GOT3 (cell line): ENCODE measurements at places on chromosomes 6 and 20.
A peak's percentile ranks its signal among the peaks of the same experiment; 100 is the strongest.

GRCh38 chr20:3972161-3972560, 43.2 kb downstream of the RNF24 start:
- no peak for DNase-seq

DNA sequence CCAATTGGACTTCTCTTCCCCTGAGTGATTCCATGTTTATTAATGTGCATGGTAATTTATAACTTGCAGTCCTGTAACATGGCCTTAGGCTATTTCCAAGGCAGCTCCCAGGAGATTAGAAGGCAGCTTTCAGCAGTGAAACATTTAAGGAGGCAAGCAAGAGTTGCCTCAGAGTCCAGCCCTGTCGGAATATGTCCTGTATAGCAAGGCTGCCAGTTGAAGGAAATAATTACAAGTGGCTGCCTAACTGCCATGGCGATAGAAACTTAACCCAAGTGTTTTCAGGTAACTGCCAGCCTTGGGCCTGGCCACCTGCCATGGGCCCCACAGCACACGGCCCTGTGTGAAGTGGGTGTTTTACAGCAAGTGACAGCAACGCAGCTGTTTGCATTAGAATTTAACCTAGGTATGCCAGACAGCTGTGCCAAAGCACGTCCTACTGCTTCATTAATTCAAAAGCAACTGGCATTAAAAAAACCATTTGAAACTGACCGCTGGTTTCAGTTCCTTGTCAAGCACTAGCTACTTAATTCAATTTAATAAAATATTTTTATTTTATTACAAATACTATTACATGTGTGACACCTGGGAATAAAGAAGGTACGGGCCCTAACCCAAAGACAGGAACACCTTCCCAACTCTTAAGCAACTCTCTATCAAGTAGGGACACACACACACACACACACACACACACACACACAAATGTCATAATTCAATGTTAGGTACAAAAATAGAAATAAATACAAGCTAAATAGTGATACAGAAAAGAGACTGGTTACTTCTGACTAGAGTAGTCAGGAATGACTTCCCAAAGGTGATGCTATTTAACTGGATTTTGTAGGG, 151.8 kb upstream of the HEY2 start:
- peak; percentile 6 for DNase-seq

- no peak for DNase-seq
These were observed 1.7 kb upstream of the ENTPD6 start for GRCh38 chr20:25193843-25194242.

DNA sequence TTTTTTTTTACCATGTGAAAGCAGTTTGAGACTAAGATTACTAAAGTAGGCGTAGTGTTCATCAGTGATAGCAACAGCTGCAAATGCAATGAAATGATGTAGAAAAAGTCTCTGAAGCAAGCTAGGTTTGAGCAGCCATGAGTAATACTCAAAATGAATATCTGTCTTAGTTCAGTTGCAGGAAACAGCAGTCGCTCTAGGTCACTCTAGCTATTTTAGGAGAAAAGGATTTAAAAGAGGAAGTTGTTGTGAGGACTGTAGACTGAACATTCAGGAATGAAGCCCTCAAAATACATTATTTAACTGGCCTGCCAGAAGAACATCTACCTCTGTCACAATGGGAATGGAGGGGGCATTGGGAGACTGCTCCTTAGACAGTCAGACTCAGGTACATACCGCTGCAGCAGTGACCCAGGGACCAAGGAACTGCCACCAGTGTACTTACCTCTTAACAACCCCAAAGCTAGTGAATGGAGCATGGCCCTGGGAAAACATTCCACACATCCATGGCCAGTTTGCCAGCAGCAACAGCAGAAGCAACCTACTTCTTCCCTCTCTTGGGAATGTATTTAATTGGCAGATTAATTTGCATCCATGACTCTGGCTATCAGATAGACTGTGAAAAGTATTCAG, 243.0 kb upstream of the KHDRBS2 start:
- no peak for DNase-seq

DNA sequence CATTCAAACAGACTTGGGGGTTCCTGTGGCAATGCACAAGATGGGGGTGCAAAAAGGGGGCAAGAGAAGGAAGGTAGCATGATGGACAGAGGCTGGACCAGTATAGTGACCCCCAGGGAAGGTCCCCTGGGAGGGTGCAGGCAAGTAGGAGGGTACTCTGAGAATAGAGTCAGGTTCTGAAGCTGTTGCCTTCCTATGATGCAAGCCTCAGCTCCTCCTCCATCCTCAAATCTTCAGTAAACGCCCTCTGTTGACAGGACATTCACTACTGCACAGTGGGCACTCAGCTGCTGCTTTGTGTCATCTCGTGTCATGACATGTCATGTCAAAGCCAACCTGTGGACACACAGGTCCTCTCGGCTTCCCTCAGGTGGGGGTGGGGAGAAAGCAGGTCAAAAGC, 5.8 kb upstream of the SDCBP2 start:
- DNase-seq = no peak

DNA sequence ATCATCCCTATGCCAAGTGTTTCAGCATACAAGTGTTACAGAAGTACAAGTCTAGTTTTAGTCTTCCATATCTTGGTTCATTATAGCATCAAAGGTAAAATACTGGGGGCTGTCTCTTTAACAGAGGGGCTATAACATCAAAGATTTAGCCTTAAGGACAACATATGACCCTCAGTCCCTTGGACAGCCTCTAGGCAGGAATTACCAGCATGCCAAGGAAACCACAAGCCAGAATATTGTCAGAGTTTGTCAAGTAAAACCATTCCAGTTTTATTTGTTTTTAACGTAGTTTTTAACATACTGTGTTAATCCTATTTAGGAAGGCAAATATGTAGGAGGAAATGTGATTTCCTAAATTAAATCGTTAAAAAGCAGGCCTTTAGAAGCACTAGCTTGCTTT, 18.6 kb downstream of the ZKSCAN8 start:
- no peak for DNase-seq

DNA sequence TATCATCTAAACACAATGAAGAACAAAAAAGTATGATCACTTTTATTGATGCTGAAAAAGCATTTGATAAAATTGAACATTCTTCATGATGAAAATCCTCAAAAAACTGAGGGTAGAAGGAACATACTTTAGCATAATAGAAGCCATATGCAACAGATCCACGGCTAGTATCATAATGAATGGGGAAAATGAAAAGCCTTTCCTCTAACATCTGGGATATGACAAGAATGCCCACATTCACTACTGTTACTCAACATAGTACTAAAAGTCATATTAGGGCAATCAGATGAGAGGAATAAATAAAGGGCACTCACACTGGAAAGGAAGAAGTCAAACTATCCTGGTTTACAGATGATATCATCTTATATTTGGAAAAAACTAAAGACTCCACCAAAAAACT, 256.6 kb downstream of the RFPL4B start:
- no peak for DNase-seq

DNA sequence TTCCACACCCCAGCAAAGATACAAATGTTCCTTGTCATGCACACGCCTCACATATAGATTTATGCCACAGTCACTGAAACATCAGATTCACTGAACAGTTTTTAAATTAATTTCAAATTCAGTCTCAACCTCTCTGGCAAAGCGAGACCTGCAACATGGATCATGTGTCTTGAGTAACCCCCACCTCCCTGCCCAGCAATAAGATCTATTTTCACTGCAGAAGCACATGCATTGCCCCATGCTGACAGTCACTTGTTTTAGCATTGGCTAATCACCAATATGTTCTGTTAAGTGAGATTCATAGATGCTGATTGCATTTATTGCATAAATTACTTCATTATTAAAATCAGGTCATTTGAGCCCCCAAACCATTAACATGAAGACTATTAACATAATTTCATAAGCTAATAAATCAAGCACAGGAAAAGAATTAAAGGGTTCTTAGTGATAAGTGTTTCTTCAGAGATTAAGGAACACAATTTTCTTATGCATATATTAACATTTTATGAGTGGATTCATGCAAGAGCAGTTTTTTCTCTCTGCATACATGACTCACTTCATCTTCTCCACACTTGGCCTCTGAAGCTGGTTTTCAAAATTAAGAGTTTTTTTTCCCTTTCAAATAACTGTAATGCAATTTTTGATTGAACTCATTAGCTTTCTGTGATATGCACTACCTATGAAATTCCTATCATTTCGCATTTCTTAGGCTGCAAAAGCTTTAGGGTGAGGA, 173.2 kb upstream of the SOX4 start:
- no peak for DNase-seq

- DNase-seq = peak; percentile 76
These were observed 27.2 kb upstream of the BTBD3 start for GRCh38 chr20:11890331-11891076.

DNA sequence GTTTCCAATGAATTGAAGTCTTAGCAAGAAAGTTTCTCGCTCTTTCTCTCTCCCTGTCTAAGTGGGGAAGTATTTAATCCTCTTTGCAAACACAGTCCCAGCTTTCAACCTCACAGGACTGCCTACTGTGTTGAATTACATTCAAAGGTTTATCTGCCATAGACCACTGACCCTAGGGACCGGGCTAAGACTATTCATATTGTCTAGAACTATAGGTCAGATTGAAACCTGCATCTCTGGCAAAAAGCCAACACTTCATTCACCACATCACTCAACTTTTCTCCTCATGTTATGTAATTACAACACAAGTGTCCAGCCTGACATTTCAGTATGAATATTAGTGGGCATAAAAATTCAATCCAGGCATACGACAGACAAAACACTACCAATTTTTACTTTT, 314.7 kb upstream of the RSPO3 start:
- DNase-seq = no peak

- DNase-seq = no peak
These were observed 118.2 kb downstream of the BACH2 start for GRCh38 chr6:90178384-90178855.

- no peak for DNase-seq
These were observed 110.3 kb upstream of the BACH2 start for GRCh38 chr6:90406957-90407356.

GRCh38 chr6:2158596-2159271, 86.7 kb downstream of the GMDS start:
- no peak for DNase-seq

DNA sequence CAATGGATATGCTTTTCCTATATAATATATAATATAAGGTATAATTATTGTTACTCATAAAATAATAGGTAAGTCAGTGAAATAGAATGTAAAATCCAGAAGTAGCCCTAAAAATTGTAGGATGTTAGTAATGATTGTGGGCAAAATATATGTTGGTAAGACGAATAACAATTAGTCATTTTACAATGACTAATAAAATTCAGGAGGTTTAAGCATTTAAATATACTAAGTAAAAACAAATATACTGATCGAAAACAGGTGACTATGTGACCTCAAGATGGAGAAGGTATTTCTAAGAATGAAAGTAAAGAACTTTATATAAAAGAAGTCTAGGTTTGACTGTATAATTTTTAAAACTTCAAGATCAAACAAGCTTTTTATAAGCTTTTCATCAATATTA, 28.9 kb downstream of the FUCA2 start:
- no peak for DNase-seq

DNA sequence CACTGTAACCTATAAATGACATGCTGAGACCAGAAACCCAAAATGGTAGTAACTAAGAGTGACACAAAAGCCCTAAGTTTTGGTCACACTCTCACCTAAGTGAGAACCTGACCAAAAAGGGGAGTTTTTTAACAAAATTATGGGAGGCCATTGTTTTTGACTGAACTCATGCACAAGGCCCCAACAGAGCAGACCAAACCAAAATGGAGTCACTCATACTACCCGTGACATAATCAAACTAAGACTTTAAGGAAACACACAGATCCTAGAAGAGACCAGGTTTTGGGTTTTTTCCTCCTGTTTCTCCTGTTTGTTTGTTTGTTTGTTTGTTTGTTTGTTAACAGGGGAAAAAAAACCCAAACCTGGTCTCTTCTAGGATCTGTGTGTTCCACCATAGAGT, 49.2 kb upstream of the MRAP2 start:
- no peak for DNase-seq

GRCh38 chr6:129055796-129056195, 172.9 kb downstream of the LAMA2 start:
- DNase-seq = no peak

- DNase-seq = no peak
These were observed 210.8 kb downstream of the ARHGAP18 start for GRCh38 chr6:129498950-129499842.

GRCh38 chr6:36784376-36784636, 54.9 kb downstream of the CPNE5 start:
- no peak for DNase-seq

DNA sequence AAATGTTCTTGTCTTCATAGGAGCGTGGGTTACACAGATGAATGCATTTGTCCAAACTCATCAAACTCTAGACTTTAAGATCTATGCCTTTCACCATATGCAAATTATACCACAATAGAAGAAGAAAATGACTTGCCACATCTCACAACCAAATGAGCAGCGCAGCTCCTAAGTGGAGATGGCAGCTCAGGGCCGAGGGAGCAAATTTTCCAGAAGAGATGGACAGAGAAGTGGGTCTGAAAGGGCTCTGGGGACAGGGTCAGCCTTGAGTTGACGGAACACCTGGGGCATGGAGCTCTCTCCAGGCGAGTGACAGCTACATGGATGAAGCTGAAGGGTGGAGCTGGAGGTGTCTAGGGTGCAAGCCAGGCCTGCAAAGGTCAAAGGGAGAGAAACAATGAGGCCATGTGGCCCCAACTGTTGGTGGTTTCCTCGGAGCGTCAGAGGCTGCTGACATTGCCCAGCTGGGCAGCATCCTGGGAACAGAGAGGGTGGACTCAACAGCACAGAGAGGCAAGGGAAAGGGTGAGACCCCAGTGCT, 228.3 kb downstream of the NRN1 start:
- DNase-seq = no peak

GRCh38 chr6:25485821-25486534, 166.0 kb upstream of the SCGN start:
- no peak for DNase-seq

DNA sequence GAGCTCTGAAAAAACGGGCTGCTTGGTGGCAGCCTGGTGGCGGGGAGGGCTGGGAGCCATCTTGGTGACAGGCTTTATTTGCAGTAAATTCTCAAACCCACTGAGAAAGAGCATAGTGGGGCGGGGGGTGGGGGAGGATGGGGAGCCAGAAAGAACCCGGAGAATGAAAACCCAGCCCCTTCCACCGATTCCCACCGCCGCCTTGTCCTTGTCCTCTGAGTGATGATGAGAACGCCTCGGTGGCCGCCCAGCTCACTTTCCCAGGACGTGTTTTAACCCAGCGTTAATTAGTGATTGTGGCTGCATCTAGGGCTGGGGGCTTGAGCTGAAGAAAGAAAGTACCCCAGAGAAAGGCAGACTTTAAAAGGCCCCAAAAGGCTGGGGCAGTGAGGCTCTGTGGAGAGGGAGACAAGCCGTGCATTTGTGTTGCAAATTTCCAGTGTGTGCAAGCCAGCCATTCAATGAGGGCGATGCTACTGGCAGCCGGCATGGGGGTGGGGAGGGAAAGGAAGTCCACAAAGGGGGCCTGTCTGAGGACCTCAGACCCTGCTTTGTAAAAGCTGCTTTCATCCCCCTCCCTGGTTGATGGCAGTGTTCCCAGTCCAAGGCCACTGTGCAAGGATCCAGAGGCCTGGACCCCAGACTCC, 6.2 kb upstream of the GHRH start:
- DNase-seq = no peak
